Cardiac fibroblast (primary cell): ENCODE measurements at places on chromosomes 12 and 14.
A peak's percentile ranks its signal among the peaks of the same experiment; 100 is the strongest.

DNA sequence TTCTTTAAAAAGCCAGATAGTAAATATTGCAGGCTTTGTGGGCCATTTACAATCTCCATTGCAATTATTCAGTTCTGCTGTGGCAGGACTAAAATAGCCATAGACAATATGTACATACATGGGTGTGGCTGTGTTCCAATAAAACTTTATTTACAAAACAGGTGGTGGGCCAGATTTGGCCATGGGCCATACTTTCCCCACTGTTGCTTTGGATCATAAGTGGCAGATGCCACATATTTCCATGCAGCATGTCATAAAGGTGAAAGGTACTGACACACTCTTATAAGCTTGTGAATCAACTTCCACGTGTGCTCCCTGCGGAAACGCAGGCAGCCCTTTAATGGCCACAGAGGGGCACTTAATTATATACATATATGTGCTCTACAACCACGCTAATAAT lies 244.4 kb upstream of the FOXN3 start:
- no peak for DNase-seq

GRCh38 chr14:64279704-64280668 lies 14.2 kb downstream of the ESR2 start:
- DNase-seq = no peak

DNA sequence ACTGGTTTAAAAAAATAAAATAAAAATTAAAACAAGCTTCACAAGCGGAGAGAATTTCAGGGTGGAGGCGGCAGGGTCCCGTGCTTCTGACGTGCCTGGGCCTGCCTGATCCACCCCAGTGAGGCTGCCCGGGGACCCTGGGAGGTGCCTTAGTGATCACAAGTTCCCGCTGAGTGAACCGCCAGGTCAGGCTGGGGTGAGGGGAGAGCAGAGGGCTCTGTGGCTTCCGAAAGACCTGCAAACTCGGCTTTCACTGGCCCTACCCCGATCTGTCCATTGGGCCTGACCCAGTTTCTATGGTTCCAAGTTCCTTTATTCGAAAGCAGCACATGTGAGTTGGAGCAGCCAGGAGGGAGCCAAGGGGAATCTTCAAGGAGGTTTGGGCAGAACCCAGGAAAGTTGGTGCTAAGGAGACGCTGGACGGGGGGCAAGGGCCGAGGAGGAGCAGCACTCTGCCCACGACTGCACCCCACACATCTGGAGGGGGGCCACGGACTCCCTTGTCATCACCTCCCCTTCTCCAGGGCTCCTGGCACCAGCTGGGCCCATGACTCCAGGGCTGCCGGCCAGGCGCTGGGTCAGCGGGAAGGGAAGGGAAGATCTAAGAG lies 12.9 kb downstream of the MMP14 start:
- DNase-seq = peak; percentile 63

- DNase-seq = no peak
Measured at GRCh38 chr12:89513544-89513943, 11.1 kb downstream of the GALNT4 start.

DNA sequence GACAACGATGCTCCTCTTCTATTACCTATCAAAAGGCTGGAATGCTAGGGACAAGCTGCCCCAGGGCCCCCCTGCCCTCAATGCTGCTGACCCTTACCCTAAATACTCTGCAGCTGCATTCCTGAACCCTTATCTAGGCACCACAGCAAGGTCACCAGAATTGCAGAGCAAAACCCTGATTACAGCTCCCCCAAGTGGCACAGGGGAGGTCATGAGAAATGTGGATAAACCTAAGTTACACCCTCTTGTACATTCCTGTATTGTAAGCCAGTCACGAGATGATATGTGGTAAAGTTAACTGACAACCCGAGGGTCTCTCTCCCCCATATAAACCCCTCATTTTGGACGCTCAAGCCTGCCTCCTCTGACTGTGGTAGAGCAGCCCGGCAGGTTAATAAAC lies 411.8 kb upstream of the STXBP6 start:
- DNase-seq = no peak

DNA sequence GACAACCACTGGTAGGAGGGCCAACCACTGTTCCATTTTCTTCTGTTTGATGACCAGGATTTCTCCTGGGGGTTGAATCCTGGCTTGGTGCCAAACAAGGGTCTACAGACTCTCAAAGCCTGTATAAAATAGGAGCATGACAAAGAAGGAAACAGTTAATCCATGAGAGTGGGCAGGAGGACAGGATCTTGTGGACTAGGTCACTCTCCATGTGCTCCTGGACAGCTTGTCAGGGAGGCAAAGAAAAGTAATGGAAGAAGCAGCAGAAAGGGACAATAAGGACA lies 243.7 kb downstream of the AKAP6 start:
- DNase-seq = no peak

DNA sequence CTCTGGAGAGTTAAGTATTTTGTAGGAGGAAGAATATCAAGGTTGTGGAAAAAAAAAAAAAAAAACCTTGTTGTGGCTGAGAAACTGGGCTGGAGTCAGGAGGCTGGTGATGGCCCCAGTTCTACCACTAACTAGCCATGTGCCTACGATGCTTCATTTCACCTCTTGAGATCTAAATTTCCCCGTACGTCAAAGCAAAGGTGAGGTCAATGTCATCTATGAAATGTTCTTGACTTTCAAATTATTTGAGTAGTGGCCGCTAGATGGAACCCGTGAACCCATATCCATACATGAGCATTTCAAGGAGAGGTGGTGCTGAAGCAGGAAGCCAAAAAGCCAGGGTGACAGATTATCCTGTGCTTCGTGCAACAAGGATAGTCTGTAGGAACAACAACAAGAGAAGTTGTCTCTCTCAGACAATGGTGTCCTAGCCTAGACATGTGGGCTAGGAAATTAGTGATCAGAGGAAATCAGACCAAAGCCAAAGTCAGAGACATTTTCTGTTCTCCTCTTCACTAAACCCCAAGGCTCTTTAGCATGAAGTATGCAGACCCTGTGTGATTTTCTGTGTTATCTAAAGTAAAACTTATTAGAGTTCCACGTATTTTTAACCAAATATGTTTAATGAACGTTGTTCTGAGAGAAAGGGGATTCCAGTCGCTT lies 95.5 kb upstream of the ETV6 start:
- peak; percentile 73 for DNase-seq

DNA sequence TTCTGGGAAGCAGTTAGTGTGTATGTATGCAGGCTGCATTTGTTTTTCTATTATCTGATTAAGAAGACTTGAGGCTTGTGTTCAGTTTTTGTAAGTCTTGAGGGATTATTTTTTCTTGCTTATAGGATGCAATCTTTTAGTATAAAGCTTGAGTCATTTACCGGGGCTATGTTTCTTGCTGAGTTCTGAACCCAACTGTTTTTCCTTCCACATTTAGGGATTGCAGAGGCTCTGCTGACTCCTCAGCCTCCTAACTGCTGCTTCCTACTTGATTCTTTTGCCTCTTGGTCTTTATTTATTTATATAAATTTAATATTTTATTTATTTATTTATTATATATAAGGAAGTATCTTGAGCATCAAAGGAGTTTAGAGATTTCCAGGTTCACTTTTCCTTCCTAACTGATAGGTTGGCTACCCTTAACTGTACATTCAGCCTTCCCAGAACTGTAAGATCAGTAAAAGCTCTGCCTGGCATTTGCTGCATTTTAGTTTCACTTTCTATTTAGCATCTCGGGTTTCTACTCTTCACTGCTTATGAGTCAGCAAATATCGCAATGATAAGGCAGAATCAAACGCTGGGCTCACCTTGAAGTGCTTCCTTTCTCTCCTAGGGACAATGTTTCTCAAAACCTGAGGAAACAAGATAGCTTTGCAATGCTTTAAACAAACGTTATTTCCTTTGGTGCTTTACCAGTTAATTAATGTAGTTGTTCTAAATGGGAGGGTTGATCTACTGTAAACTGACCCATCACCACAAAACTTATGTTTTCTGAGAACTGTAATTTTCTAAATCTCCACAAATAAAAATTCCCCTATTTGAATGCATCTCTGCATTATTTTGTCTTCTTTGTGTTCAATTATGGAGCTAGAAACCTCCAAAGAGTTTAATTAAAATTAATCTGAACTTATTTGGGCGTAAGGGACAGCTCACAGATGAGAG lies 1183.7 kb upstream of the TMEM132C start:
- peak; percentile 74 for DNase-seq

DNA sequence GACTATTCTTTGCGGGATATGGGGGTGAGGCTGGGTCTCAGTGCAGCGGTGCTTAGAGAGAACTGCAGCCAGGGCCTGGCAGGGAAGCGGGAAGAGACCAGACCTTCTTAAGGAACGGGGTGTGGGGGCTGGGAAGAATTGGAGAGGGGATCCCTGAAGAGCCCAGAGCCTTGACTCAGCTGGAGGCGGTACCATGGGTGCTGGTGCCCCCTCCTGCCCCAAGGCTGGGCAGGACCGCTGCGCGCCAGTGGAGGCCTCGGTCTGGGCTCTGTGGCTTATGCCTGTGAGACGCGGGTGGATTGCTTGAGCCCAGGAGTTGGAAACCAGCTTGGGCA lies 1.3 kb upstream of the RNU7-1 start:
- DNase-seq = no peak

DNA sequence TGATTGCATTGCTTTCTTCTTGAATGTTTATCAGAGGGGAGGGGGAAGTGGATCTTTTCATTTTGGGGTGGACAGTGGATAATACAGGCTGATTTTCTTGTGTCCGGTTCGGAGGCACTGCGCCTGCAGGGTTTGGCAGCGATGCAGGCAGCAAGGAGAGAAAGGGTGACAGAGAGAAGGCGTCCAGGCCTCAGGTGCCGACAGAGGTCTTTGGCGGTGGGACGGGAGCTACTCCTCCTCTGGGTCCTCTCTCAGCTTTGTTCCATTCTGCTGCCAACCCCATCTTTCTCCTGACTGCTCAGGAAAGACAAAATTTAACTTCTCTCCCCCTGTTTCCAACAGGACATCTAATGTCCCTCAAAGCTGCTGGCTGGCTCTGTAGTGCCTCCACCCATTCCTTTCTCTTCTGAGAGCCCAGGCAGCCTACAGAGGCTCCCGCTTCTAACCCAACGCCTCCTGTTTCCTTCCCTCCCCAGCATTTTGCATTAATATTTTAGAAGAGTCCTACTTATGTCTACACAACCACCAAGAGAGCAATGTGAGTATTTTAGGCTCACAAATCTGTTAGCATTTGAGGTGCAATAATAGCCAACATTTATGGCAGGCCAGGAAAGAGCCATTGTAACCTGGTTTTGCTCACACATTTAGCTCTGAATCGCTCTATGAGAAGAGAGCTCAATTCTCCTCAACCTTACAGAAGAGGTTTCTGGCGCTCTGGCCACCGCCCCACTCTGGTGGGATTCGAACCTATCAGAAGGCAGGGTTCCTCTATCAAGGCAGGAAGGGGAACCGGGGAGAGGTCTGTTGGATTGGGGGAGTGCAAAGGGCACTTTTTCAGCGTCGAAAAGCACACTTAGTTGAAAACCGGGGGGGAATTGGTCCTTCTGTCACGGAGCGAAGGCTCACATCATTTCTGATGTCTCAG lies 7.1 kb upstream of the TBX5 start:
- no peak for DNase-seq

GRCh38 chr14:52269100-52269499 lies 1.6 kb downstream of the PTGDR start:
- no peak for DNase-seq

- DNase-seq = peak; percentile 95
Measured at GRCh38 chr12:1429980-1430379, 164.4 kb downstream of the FBXL14 start.

DNA sequence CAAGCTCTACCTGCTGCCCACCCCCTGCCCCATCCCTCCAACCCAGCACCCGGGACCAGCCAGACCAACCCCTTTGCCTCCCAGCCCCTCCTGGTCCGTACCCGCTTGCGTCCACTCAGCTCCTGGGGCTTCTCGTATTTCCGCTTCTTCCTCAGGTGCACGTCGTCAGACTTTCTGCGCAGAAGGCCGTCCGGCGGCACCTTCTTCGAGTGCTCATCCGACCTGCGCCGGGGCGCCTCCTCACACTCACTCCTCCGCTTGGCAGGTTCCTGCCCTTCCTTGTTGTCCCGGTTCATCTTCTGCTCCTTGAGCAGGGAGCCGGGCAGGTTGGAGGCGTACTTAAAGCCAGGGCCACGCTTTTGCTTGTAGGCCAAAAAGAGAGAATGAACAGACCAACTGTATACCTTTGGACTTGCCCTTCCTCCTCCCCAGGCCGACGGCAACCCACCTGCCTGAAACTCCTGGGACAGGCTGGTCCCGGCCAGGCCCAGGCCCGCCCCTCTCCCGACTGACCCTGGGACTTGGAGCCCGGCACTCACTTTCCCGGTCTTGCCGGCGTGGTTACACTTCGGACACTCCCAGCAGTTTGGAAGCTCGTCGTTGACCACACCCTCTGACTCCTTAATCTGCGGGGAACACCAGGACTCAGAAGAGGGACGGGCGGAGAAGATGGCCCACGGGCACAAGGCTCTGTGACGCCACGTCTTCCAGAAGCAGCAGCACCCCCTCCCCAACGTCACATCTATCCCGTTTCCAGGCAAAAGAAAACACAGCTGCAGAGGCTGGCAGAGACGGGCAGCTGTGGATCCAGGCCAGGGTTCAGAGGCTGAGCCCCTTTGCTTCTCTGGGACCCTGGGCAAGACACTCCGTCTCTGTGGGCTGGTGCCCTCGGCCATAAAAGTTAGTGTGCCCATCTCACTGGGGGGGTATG lies 44.3 kb downstream of the RNF34 start:
- DNase-seq = no peak

DNA sequence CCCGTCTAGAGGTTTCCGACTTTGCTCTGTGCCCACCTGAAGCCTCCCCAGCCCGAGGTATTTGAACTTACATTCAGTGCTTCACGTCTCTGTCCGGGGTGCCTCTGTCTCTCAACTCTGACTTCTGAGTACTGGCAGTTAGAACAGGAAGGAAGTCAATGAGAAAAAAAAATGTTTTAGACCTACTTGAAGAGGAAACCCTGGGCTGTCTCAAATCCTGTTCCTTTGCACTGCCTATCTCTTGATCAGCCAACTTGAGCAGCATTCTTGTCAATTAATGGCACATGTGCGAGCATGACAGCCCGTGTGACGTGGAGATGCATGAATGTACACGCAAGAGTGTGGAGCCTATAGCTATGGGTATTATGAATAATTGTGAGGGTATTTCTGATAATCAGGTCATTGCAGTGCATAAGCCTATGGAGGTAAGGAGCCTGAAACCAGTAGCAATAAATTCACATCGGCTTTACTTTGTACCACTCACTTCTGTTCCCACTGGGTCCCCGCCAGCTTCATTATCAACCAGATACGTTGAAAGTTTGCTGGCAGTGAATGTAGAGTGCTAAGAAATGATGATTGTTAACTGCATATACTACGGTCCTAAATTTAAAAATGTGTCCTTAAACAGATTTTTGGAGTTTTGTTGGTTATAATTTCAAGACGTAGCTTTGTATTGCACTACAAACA lies at the start of gene ARHGDIB:
Gene ARHGDIB, minus strand, starts transcription at position 136 of the 687 bp plus-strand sequence. CDS start 10,889 bp downstream, outside the sequence.
- DNase-seq = peak; percentile 69

- DNase-seq = peak; percentile 91
Measured at GRCh38 chr14:35878272-35879150, 52.4 kb downstream of the BRMS1L start.

DNA sequence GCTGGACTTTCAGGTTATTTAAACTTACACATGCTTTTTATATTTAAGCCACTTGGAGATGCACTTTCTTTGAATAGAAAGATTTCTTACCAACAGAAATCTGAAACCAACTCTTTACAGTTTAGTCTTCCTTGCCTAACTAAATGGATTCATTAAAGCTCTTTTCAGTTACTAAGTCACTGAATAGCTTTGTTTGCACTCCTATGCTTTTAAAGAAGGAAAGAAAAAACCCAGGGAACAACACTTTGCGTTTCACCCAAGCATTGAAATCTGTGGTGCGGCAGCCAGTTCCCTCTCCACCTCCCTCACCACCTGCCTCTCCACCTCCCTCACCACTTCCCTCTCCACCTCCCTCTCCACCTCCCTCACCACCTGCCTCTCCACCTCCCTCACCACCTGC lies 70.3 kb downstream of the RIMBP2 start:
- no peak for DNase-seq

- DNase-seq = no peak
Measured at GRCh38 chr12:22180705-22181104, 134.7 kb downstream of the CMAS start.
